ENCODE measurements at places on chromosomes 4 and X. TPM values are rescaled to one million over a fixed set of nuclear protein-coding genes. Genes with fewer than 3 reads are reported as not detected.

The DMP1 gene
- total RNA-seq, result not detected

The PFKFB1 gene
- total RNA-seq, result 0.11 TPM

The GPR143 gene
- total RNA-seq, result 0.56 TPM

The LRIT3 gene
- not detected for total RNA-seq

The SOD3 gene
- total RNA-seq, result not detected

The C4orf50 gene
- total RNA-seq, result not detected

The ADH7 gene
- not detected for total RNA-seq

The CTAG1A gene
- total RNA-seq, result not detected

The PRDM5 gene
- 3.5 TPM for total RNA-seq

The GRID2 gene
- total RNA-seq, result not detected

The AFM gene
- not detected for total RNA-seq

The USP17L25 gene
- not detected for total RNA-seq

The PPBP gene
- total RNA-seq, result not detected

All from A549 treated with ZK216348 at 1 μM for 4 hours (cell line).